Activated T-helper 2 cell treated with anti-CD3 and anti-CD28 coated beads, Interferon-gamma antibody, Interleukin-2, Interleukin-4, amounts not matched to agents 10 μg/mL and 5 μg/mL and 100 μg/mL, durations not matched to agents 14 hours and 24 hours and 36 hours (primary cell): ENCODE measurements at places on chromosomes 2 and 18. TPM values are rescaled to one million over a fixed set of nuclear protein-coding genes. Genes with fewer than 3 reads are reported as not detected.

Gene CAPG
- total RNA-seq = 145 and 146 TPM in 2 replicates

Gene CYP1B1
- total RNA-seq = 8.6 and 10.9 TPM in 2 replicates

Gene AQP4
- total RNA-seq = not detected in 2 replicates

Gene ICOS
- 76.2 and 78.7 TPM in 2 replicates for total RNA-seq

Gene SCYGR4
- total RNA-seq = not detected in 2 replicates

Gene YES1
- 18.4 and 18.5 TPM in 2 replicates for total RNA-seq

Gene SRD5A2
- total RNA-seq = not detected in 2 replicates

Gene APOB
- not detected in 2 replicates for total RNA-seq

Gene GMCL1
- 29.2 and 29.3 TPM in 2 replicates for total RNA-seq

Gene CGREF1
- 8.1 and 9.0 TPM in 2 replicates for total RNA-seq

Gene EVA1A
- not detected in 2 replicates for total RNA-seq

Gene VWC2L
- total RNA-seq = not detected in 2 replicates

- no peak overlapping the region for H3K27ac ChIP-seq
- H3K27me3 ChIP-seq = no peaks in the 10 kb centered on the region
- no peaks in the 10 kb centered on the region for H3K36me3 ChIP-seq
- no peaks in the 10 kb centered on the region for H3K4me1 ChIP-seq
Observed at GRCh38 chr18:45370255-45371010, 244.8 kb upstream of the SLC14A2 start.

GRCh38 chr2:111708476-111709180 is 175.4 kb downstream of the ANAPC1 start:
- no peak for DNase-seq
- no peak overlapping the region for H3K27ac ChIP-seq
- peaks cover 27% of the 10 kb centered on the region for H3K4me1 ChIP-seq
- H3K4me3 ChIP-seq = no peak overlapping the region
- H3K27me3 ChIP-seq = peaks cover 16% of the 10 kb centered on the region

DNA sequence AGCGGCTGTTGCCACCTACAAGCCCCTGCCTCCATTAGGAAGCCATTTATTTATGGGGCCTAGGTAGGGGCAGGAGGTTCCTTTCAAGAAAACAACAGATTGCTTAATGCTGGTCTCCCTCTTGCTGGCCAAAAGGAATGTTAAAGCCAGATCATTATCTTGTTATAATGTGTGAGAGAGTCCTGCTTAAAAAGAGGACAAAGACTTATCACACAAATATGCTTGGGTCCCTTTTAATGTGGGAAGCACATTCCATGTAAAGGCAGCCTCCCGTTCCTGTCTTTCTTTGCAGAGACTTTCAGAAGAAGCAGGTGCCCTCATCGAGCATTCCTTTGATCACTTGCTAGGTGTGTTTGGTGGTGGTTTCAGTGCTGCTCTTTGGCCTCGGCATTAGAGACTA is 76.4 kb downstream of the AGAP1 start:
- H3K4me3 ChIP-seq = no peak overlapping the region
- no peaks in the 10 kb centered on the region for H3K36me3 ChIP-seq
- no peaks in the 10 kb centered on the region for H3K27me3 ChIP-seq
- DNase-seq = no peak

- peaks cover 12% of the 10 kb centered on the region for H3K27me3 ChIP-seq
- H3K36me3 ChIP-seq = no peaks in the 10 kb centered on the region
- no peak overlapping the region for H3K27ac ChIP-seq
Observed at GRCh38 chr2:174540893-174541292, 54.1 kb upstream of the GPR155 start.

DNA sequence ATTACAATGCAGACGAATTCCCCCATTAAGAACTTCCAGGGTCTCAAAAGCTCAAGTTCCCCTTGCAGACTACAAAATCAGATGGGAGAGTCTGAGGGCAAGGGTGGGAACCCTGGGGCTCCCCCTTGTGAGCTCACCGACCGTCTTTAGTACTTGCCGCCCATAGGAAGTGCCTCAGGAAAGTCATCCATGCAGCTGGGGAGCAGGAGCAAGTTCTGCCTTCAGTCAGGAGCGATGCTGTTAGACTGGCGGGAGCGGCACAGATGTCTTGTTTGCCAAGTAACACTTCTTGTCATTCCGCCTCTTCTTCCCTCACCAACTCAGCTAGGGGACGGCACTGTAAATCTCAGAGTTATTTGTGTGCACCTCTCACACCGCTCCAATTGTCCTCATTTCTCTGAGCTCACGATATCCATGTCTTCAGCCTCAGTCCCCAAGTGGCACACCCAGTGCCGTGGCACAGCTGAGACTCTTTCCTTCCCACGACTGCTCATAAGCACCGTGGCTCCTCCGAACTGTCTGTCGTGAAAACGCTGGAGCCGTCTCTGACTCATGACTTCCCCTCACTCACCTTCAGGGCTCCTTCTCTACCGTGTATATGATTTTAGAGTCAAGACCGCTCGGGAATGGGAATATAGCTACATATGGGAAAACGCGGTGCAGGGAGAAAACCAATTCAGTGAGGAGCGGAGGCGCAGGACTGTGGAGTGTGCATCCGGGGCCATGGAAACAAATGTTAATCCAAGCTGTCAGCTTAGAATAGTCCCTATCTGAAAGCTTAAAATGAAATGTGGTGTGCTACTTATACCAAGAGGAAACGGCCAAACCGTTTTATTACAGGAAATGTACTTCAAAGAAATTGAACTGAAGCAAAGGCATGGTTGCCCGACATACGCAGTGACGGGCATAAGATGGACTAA is 34.0 kb downstream of the UXS1 start:
- H3K4me1 ChIP-seq = peaks cover 60% of the 10 kb centered on the region
- H3K27ac ChIP-seq = peak overlapping the region; percentile 92
- peak; percentile 45 for DNase-seq
- H3K36me3 ChIP-seq = peaks cover 89% of the 10 kb centered on the region
- peak overlapping the region; percentile 81 for H3K4me3 ChIP-seq
- no peaks in the 10 kb centered on the region for H3K27me3 ChIP-seq

- no peak for DNase-seq
- peaks cover 4% of the 10 kb centered on the region for H3K4me1 ChIP-seq
- H3K4me3 ChIP-seq = no peak overlapping the region
- no peaks in the 10 kb centered on the region for H3K36me3 ChIP-seq
- H3K27ac ChIP-seq = no peak overlapping the region
Observed at GRCh38 chr2:181853696-181854095, 37.8 kb upstream of the ITPRID2 start.

GRCh38 chr18:79429785-79430281 is 34.1 kb downstream of the NFATC1 start:
- H3K4me1 ChIP-seq = peaks cover 3% of the 10 kb centered on the region
- H3K27ac ChIP-seq = no peak overlapping the region
- no peak for DNase-seq
- H3K36me3 ChIP-seq = peaks cover 41% of the 10 kb centered on the region
- H3K4me3 ChIP-seq = no peak overlapping the region

- no peak overlapping the region for H3K4me3 ChIP-seq
- no peak for DNase-seq
- H3K4me1 ChIP-seq = peaks cover 6% of the 10 kb centered on the region
- peaks cover 10% of the 10 kb centered on the region for H3K27me3 ChIP-seq
Observed at GRCh38 chr2:158391876-158392275, 64.7 kb downstream of the CCDC148 start.

- no peak overlapping the region for H3K4me3 ChIP-seq
- no peaks in the 10 kb centered on the region for H3K27me3 ChIP-seq
- H3K27ac ChIP-seq = no peak overlapping the region
- no peak for DNase-seq
Observed at GRCh38 chr2:164371916-164372315, 249.4 kb downstream of the GRB14 start.

DNA sequence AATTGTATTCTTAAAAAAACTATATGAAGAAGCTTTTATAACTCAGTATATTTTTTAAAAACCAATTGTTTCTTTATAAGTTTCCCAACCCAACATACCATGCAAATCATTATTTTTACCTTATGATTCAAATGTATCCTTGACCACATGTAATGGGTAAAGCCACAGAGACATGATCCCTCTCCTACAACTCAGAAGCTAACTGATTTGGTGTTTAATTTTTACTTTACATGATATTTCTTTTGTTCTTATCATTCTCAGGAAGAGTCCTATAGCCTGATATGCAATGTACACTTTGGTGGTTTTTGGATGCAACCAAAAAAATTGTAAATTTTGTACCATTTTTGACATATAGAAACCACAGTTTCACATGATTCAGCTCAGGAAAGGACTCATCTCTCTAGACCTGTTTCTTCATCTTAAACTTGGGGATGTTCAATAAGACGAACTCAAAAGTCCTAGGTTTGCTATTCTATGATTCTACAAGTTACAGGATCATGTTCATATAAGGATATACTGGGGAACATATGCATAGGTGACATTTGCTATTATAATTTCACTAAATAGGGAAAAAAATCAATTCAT is 85.2 kb upstream of the RBBP8 start:
- H3K27ac ChIP-seq = no peak overlapping the region
- peaks cover 10% of the 10 kb centered on the region for H3K4me1 ChIP-seq
- H3K4me3 ChIP-seq = no peak overlapping the region
- no peak for DNase-seq
- H3K27me3 ChIP-seq = peaks cover 35% of the 10 kb centered on the region

- no peak overlapping the region for H3K4me3 ChIP-seq
- DNase-seq = no peak
- peaks cover 14% of the 10 kb centered on the region for H3K27me3 ChIP-seq
- no peaks in the 10 kb centered on the region for H3K36me3 ChIP-seq
- no peaks in the 10 kb centered on the region for H3K4me1 ChIP-seq
- no peak overlapping the region for H3K27ac ChIP-seq
Observed at GRCh38 chr2:222052934-222053367, 245.8 kb downstream of the PAX3 start.

GRCh38 chr2:974054-974453 is 23.4 kb downstream of the SNTG2 start:
- H3K4me3 ChIP-seq = no peak overlapping the region
- H3K27me3 ChIP-seq = peaks cover 15% of the 10 kb centered on the region
- H3K27ac ChIP-seq = no peak overlapping the region
- H3K4me1 ChIP-seq = peaks cover 14% of the 10 kb centered on the region
- DNase-seq = no peak

GRCh38 chr2:11408959-11409571 is 56.9 kb downstream of the E2F6 start:
- H3K27ac ChIP-seq = no peak overlapping the region
- H3K4me3 ChIP-seq = no peak overlapping the region
- H3K27me3 ChIP-seq = peaks cover 7% of the 10 kb centered on the region
- H3K4me1 ChIP-seq = no peaks in the 10 kb centered on the region

DNA sequence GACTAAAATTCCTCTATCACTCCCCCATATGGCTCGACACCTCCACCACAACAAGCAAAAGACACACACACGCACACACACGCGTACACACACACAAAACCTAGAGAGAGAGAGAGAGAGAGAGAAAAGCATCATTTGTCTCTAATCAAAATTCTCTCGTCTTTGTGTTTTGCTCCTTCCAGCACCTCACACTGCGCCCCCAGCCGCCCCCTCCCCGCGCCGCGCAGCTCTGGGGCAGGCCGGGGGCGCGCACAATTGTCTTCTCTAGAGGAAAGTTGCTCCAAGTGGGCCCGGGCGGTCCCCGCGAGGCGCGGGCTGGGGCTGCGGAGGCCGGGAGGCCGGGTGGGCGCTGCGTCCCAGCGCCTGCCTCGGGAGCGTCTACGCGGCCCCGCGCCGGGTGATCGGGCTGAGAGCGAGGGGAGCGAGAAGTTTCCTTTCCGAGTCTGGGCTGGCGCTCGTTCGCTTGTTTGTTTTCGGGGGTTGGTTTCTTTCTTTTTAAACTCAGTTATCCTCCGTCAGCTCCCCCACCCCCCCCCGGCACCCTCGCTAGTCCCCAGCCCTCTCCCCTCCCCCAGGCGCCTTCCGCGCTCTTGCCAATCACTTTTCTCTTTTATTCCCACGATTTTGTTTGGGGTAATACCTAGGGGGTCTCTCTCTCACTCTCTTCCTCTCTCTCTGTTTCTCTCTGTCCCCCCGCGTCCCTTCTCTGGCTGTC is 4.1 kb downstream of the ZEB2 start:
- peak overlapping the region; percentile 90 for H3K27ac ChIP-seq
- H3K36me3 ChIP-seq = peaks cover 44% of the 10 kb centered on the region
- DNase-seq = peak; percentile 41
- peaks cover 30% of the 10 kb centered on the region for H3K4me1 ChIP-seq
